CD4-positive, CD25-positive, alpha-beta regulatory T cell (primary cell): ENCODE measurements at places on chromosomes 5 and 9.

GRCh38 chr9:136829981-136830885, 12.0 kb upstream of the AJM1 start:
- DNase-seq: no peak

DNA sequence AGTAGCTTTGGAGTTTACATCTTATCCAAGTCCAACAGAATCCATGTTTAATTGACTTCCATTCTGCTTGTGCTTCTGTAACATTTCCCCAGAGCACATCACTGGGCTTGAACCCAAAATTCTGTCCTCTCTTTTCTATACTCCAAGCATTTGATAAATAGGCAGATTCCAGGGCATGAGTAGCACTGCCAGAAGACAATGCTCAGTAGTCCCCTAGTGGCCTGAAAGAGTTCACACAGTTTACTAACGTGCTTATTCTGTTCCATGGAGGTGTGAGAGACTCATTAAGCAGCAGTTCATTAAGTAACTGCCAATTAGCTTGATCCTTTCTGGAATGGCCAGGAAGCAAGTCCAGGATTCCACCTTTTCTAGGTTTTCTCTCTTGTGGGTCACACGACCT, 9.4 kb upstream of the GABRA6 start:
- DNase-seq: no peak

GRCh38 chr5:989961-990530, 18.6 kb upstream of the NKD2 start:
- DNase-seq: no peak

GRCh38 chr5:88660264-88660946, 222.6 kb downstream of the MEF2C start:
- DNase-seq: no peak

DNA sequence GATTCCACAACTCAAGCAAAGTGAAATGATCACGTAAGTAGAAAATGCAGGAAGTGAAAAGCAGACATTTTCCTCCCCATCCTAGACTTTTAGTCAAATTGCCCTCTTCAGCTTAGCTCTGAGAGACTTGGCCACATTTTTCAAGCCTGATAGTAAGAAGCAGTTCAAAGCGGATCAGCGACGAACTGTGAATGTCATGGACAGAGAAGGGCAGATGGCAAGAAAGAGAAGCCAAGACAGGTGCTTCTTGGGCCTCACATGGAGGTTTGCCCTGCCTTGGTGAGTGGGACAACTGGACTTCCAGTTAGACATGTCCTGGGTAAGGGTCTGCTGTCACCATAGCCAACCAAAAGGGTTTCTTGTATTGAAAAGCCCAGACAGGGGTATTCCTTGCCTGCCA, 291.5 kb downstream of the MED10 start:
- DNase-seq: no peak

DNA sequence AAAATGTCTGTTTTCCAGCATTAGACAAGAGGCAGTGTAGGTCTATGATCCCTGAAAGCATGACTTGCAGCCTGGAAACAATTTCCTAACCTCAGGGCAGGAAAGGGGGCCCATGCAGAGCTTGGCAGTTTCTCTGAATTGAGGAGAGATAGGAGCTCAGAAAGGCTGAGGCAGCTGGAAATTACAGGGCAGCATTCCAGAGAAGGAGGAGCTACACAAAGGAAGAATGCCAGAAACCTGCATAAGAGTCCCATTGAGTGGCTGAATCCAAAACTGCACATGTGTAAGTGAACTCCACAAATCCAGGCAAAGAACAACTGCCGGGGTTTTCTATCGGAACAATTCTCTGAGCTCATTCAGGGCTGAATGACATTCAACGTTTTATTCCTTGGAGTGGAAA, 346.8 kb downstream of the PIK3R1 start:
- DNase-seq: no peak
